ENCODE measurements at places on chromosomes 11 and 22.
A peak's percentile ranks its signal among the peaks of the same experiment; 100 is the strongest.

DNA sequence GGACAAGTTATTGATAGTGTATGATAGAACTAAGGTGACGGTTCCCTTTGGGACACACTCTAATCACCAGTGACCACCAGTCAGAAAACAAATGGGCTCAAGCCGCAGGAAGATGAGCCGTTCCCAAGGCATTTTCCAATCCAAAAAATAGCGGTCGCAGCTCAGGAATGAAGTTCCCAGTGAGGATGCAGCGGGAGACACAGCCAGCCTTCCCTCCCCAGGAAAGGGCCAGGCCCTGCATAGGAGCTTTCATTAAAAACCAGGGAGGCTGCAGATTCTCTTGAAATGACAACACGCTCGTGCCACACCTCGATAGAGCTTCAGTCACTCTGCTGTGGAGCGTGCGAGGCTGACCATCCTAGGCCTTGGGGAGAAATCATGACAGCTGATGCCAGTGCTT is 65.8 kb upstream of the WNT7B start:
- no peak for DNase-seq

DNA sequence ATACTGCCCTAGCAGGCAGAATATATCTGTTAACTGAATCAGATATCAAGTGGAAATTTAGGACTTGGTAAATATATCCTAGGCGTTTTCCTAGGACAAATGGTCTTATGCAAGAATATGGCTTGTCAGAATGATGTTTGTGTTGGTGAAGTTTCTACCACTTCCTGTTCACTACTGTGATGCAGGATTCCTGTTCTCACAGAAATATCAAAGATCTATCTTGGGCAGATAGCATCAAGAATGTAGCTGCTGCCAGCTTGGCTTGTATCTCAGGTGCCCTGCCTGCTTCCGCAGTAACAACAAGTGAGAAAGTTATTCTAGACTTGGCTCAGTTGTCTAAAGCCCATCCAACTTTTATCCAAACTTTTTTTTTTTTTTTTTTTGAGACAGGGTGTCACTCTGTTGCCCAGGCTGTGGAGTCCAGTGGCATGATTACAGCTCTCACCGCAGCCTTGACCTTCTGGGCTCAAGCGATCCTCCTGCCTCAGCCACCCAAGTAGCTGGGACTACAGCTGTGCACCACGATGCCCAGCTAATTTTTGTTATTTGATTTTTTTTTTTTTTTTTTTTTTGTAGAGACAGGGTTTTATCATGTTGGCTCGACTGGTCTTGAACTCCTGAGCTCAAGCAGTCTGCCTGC is 61.3 kb downstream of the PPME1 start:
- no peak for DNase-seq

DNA sequence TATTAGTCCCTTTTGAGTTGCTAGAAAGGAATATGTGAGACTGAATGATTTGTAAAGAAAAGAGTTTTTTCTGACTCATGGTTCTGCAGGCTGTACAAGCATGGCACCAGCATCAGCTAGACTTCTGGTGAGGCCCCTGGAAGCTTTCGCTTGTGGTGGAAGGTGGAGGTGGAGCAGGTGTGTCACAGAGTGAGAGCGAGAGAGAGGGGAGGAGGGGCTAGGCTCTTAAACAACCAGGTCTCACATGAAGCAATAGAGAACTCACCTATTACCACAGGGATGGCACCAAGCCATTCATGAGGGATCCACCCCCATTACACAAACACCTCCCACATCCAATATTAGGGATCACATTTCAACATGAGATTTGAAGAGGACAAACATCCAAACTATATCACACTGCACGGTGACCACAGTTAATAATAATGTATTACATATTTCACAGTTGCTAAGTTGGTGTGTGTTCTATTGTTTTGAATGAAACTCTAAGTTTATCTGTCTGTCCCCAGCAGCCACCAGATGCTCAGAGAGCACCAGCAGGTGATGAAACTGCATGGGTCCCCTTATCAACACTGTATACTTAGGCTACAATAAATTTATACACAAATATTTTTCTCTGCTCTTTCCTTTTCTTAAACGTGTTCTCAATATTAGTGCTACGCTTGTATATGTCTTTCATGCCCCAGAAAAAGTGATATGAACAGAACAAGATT is 14.1 kb downstream of the ZFP91 start:
- DNase-seq = peak; percentile 47

- no peak for DNase-seq
These were observed 53.2 kb downstream of the CHRDL2 start for GRCh38 chr11:74678041-74678440.

DNA sequence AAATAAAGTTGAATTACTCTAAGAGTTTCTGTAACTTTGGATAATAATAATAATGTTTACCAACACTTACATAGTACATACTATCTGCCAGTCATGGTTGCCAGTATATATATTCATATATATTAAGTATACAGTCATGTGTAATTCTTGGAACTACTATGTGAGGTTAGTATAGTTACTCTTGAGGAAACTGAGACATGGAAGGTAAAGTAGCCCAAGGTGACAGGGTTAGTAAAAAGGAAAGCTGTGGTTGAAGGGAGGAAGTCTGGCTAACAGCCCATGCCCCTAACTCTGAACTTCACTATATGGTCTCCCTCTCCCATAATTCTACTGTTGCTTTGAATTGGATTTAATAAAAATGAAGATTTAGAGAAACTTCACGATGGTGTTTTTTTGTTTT is 24.9 kb downstream of the FDX1 start:
- no peak for DNase-seq

GRCh38 chr22:19527321-19527721 is 3.1 kb upstream of the CLDN5 start:
- no peak for DNase-seq

GRCh38 chr11:33801821-33802193 is 27.5 kb upstream of the FBXO3 start:
- no peak for DNase-seq

GRCh38 chr11:33861941-33862589 is 29.8 kb downstream of the LMO2 start:
- no peak for DNase-seq

- no peak for DNase-seq
These were observed 95.6 kb downstream of the UVRAG start for GRCh38 chr11:75910426-75911145.

DNA sequence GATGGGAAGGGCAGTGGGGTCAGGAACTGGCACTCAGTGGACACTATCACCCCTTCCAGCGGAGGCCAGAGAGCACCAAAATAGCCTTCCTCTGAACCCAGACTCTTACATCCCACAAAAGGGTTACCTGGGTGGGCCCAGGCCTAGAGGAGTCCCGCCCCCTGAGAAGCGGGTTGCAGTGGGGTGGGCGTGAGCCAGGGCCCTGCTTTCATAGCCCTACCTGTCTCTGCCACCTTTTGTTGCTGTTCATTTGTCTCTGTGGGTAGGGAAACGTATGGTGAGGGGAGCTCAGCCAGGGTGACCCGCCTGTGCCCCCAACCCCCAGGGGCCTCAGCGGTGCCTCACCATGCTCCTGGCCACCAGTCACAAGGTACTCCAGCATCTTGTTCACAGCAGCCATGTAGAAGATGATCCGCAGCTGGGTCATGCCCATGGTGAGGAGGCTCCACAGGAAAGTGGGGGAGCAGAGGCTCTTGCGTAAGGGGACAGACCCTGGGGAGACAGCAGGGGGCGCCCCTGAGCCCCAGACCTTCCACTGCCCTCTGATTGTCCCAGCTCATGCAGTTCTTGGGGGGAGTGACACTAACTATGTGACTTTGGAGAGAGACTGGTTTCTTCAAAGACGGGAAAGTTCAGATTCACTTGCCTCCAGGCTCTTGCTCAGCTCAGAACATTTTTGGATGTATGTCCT is 24.0 kb downstream of the SLC43A1 start:
- DNase-seq = no peak

- DNase-seq = no peak
These were observed 982 bp downstream of the APOBEC3H start for GRCh38 chr22:39098026-39098425.

DNA sequence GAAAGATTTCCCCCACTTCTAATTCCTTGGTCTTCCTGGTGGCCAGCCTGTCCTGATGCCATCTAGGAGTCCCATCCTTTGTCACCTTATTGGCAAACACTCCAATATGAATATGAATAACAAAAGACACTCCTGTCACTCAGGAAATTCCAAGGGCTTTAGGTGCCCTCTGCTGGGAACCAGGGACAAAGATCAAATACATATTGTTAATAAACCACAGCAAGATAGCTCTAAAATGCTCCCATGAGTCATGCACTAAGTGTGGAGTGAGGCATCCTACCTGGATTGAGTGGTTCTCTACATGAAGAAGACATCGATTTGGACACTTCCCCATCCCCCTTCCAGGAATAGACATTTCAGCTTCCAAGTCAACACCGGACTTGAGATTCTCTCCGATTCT is 823.6 kb downstream of the TBC1D22A start:
- DNase-seq = no peak

- DNase-seq = no peak
These were observed 248.7 kb upstream of the ARHGAP42 start for GRCh38 chr11:100438376-100438775.

DNA sequence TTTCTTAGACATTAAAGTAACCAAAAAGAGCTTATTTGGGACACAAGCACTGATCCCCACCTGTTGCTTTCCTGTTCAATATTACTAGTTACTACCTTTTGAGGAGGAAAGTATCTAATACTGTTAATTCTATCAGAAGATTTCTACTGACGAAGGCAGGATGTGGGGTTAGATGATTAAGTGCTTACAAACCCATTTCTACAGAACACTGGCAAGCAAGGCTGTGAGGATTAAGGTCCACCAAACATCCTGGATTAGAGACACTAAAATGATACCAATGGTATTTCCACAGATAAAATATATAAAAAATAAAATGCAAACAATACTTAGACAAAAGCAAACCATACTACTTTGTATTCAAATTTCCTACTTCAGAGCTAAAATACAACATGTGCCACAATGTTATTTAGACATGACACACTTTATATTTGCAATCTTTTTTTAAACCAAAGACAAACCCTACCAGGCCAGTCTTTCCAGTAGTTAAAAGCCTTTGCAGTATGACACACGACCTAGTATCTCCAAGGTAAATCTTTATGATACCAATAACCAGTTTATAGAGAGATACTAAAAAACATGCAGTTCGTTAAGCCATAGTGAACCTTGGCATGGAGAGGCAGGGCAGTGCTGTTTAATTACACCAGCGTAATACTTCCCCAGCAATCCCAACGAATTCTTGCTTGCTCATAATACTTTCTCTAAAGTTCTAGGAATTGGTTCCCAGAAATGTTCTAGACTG is 71.2 kb upstream of the TP53AIP1 start:
- DNase-seq = no peak

GRCh38 chr22:47651216-47651987 is 889.0 kb downstream of the TBC1D22A start:
- DNase-seq = no peak

GRCh38 chr22:36236388-36237319 is 2.7 kb downstream of the APOL2 start:
- no peak for DNase-seq

- no peak for DNase-seq
These were observed 25.9 kb upstream of the SCARF2 start for GRCh38 chr22:20463324-20464095.

DNA sequence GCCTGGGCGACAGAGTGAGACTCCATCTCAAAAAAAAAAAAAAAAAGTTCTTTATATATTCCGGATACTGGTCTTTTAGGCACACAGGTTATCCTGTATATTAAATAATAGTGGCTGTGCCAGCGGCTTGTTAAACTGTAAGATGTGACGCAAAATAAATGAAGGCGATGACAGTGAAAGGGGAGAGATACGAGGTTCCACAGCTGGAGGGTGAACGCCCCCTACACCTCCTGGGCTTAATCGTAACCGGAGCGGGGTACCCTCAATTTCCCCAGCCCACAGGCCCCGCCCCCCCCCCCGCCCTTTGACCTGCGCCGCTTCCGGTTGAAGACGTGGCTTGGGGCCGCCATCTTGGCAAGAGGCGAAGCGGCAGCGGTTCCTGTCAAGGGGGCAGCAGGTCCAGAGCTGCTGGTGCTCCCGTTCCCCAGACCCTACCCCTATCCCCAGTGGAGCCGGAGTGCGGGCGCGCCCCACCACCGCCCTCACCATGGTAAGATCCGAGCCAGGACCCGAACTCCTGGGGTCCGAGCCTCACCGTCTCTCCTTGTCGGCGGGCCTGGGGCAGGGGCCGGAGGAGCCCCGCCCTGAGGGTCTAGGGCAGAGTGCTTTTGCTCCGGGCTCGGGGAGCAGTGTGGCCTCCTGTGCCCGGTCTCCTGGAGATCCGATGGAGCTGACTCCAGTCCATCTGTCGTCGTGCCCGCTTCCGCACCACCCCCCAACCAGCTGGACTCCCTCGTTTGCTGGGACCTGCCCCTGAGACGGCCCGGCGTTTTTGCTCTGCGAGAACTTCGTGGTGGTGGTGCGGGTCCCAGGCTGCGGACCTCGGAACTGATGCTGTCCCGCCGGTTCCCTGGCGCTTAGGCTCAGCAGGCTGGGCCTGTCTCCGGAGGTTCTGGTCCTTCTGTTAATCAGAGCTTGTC is at the start of gene ARCN1:
Gene ARCN1 (plus strand): TSS at position 349 of the 920 bp plus-strand sequence. CDS start 139 bp downstream, at position 488.
- peak; percentile 62 for DNase-seq

GRCh38 chr22:29204455-29205183 is 1.1 kb upstream of the EMID1 start:
- no peak for DNase-seq

DNA sequence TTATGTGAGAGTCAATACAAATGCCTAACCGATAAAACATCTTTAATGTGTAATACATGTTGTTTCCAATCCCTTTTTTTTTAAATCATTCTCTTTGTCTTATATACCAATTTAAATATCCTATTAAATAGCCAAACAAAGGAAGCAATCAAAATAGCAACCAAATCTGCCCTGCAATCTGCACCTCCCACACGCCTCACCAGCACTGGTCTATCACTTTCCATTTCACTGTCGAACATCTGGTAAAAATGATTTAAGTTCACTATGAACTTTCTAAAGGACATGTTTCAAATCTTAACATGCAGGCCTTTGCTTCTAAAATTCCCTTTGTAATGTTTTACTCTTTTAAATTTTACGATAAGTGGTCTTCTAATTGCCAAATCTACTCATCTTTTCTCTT is 1305.5 kb upstream of the TENM4 start:
- no peak for DNase-seq

DNA sequence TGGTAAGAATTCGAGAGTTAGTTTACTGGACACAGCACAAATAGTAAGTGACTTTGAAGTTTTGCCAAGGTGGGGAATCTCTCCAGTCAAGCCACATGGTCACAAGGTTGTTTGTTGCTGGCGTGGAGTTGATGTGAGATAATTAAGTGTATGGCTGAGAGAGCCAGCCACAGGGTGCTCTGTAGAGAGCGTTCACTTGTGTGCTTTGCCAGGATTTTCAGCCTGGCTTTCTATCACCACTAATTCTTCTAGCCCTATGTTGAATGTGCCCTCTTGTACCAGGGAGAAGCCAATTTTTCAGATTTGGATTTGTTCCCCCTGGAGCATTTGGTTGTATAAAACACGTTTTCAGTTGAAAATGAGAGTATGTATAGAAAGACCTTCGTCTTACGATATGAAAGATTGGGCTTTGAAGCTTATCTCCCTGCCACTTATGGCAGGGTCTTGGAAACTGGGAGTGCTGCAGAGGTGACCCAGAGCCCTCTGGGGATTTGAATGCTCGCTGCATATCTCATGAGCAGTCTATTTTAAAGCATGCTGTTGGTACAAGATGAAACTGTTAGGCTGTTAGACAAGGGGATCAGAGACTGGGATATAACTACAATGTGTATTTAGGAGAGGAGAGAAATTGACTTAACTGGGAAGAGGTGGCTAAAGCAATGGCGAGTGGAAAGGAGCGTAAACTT is 28.6 kb downstream of the CSRP3 start:
- DNase-seq = no peak

- no peak for DNase-seq
These were observed 609.2 kb downstream of the INSC start for GRCh38 chr11:15723966-15724365.

GRCh38 chr11:91730620-91731019 is 494.0 kb upstream of the FAT3 start:
- DNase-seq = no peak

GRCh38 chr11:121086866-121087265 is 14.2 kb upstream of the TECTA start:
- no peak for DNase-seq
